ENCODE measurements at places on chromosomes 2 and 18. TPM values are rescaled to one million over a fixed set of nuclear protein-coding genes. Genes with fewer than 3 reads are reported as not detected.

SRD5A2 gene
- not detected for total RNA-seq

NXPH2 gene
- not detected for total RNA-seq

NYAP2 gene
- 0.09 TPM for total RNA-seq

IL36B gene
- not detected for total RNA-seq

GALNT3 gene
- total RNA-seq, result 33.4 TPM

COLEC12 gene
- total RNA-seq, result 4.7 TPM

FAM210A gene
- total RNA-seq, result 14.4 TPM

IL1F10 gene
- not detected for total RNA-seq

Measured in mucosa of descending colon (tissue), 3 donors.